ENCODE measurements at places on chromosomes 7 and 10. TPM values are rescaled to one million over a fixed set of nuclear protein-coding genes. Genes with fewer than 3 reads are reported as not detected.

GRCh38 chr7:107007007-107007891 lies 37.3 kb upstream of the PRKAR2B start:
- DNase-seq: no peak

DNA sequence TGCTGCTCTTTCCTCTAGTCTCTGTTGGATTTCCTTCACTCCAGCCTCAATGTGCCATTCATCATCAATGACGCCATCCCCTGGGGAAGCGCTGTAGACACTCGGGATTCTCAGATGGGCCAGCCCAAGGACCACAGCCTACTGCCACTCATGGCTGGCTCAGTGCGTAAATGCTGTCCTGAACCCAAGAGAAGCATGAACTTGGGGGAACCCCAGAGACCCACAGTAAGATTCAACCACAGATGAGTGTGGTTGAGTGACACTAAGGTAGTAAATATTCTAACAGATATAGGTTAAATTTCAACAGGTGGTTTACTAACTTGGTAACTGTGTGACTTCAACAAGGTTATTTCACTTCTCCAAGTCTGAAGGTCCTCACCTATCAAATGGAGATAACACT lies 304.1 kb downstream of the GRM8 start:
- DNase-seq: no peak

GRCh38 chr7:138962561-138963270 lies 18.5 kb downstream of the KIAA1549 start:
- no peak for DNase-seq

GRCh38 chr10:100970914-100971811 lies 1.9 kb downstream of the SEMA4G start:
- DNase-seq: no peak

ADRA2A gene
- total RNA-seq: 1.1 TPM

PDE6C gene
- total RNA-seq: not detected

FKBP14 gene
- total RNA-seq: 13.8 TPM

All from cardiac septum (tissue), 1 donor.